ENCODE measurements at places on chromosomes 13 and 19.

DNA sequence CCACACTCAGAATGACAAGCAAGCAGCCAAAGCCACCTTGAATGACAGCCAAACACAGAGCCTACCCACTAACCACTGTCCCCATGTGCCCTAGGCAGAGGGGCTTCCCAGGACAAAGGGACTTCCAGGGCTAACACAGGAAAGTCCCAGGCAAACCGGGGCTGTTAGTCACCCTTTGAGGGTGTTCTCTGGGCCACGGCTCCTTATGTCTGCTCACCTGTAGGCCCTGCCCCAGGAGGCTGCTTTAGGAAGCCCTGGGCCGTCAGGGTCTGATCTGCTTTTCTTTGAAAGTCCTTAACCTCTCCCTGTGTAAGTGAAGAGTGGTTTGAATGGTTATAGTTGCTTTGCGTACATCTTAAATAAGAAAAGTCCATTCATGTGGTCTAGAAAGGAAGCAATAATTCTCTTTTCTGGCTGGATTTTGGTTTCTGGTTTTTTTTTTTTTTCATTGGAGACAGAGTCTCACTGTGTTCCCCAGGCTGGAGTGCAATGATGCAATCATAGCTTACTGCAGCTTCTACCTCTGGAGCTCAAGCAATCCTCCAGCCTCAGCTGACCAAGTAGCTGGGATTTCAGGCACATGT lies 161.4 kb downstream of the EFNB2 start:
- no peak for DNase-seq

GRCh38 chr13:26062853-26063444 lies 11.1 kb upstream of the SHISA2 start:
- peak; percentile 23 for DNase-seq

DNA sequence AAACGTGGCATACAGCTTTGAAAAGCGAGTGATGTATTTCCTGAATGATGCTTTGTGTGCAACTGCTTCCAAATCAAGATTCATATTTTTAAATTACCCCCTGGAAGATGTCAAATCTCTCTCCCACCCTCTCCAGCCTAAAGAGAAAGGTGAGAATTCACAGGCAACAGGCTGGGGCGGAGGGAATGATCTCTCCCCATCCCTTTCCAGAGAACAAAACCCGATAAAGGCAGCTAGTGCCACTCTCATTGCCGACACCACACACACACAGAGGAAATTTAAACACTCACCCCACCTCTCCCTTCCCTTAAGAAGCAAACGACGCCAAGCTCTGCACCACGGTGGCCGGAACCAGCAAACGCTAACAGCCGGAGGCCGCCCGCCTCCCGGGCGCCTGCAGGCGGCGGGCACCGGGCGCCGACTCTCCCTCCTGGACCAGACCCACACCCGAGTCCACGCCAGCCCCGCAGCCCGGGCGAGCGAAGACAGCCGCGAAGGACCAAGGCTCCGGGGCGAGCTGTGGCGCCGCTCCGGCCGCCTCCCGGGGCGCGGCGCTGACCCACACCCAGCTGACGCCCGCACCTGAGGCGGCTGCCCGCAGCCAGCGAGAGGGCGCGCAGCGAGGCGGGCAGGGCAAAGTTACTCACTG lies 477 bp downstream of the LNX2 start:
- peak; percentile 39 for DNase-seq

DNA sequence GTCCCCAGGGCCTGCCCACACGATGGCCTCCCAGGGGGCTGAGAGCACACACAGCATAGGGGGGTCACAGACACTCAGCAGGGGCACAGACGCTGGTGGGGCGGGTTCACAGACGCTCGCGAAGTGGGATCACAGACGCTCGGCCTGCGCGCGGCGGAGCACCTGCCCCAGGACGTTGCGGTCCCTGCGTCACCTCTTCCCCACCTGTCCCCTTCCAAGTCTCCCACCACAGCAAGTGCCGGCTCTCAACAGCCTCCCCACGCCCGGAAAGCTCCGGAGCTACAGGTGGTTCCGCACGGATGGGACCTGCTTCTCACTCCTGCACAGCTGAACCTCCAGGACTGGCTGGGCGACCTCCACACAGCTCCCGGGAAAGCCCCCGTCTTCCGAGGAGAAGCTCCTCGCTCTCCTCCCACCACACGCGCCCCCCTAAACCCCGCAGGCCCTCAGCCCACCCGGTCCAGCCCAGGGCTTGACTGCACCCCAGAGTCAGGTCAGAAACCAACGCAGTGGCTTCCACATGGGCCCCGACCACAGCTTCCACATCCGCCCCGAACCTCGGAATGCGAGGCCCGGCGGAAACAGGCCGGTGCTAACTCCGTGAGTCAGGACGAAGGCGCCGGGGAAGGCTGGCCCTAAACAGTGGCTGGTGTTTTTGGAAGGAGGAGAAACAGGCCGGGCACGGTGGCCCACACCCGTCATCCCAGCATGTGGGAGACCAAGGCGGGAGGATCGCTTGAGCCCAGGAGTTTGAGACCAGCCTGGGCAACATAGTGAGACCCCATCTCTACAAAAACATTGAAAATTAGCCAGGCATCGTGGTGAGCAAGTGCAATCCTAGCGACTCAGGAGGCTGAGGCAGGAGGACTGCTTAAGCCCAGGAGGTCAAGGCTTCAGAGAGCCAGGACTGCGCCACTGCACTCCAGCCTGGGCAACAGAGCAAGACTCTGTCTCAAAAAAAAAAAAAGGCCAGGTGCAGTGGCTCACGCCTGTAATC lies 16.5 kb downstream of the BTBD2 start:
- DNase-seq: no peak
